Vagina (tissue), 2 donors: ENCODE measurements at places on chromosomes 4 and X.

- no peak for DNase-seq
Observed at GRCh38 chr4:103303011-103303410, 104.9 kb upstream of the CENPE start.

DNA sequence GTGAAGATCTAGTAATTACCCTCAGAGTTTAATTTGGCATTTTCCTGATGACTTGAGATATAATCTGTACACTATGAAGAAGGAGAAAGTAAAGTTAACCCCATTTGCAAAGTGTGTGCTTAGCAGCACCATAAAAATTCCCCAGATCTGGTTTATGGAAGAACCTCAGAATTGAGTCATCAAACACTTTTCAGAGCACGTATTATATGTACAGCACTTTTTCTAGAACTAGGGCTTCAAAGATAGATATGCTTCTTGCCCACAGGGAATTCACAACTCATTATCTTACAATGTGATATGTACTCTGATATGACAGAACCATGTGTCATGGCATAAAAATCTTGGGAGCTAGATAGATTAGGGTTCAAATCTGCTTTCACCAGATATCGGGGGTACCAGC is 150.9 kb downstream of the SLC10A7 start:
- DNase-seq: no peak

DNA sequence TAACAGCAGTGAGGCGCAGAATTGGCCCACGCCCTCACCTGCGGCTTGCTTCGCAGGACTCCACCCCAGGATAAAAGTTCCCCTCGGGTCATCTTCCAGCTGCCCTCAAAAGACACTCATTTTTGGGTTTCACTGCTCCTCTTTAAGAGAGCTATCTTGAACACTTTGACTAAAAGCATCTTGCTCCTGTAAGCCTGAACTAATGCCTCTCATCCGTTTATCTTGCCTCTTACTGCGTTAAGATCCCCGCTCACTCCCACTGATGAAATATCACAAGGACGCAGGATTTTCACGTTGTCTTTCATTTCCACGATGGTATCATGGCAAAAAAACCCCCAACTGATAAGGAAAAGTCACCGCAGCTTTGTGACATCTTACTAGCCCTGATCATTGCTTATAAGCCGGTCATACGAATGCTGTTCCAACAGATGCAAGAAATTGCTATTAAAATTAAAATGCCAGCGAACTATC is 591 bp upstream of the ACSL4 start:
- DNase-seq: no peak

DNA sequence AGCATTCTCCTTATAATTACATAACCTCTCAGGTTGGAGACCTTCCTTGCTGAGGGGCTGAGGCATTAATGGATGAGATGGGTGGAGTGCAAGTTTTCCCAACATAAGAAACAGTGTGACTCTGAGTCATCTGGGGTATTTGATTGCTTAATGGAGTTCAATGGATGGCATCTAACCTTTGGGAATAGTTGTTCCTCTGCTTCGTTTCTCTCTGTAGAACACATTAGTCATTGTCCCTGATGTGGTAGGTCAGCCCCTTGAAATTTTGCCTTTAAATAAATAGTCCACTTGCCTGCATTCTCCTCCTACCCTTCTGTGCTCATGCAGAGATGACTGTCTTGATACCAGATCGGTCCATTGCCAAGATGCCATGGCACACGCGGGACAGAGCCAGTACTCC is 38.6 kb downstream of the SLITRK2 start:
- DNase-seq: no peak

DNA sequence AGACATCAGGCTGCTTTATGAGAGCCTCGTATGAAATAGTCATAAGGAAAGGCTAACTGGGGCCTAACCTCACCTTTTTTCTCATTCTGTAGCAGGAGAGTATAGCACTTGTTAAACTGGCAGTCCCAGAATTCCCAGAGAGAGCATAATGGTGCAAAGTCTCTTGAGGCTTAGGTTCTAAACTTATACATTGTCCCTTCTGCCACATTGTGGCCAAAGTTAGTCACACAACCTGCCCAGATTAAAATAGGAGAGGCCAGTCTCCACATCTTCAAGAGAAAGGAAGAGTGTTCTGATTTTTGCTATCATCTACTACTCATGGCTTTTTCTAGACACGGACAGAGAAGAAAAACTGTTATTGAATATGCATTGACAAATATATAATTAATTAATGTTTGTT is 1588.9 kb upstream of the PCDH7 start:
- no peak for DNase-seq

- DNase-seq: no peak
Observed at GRCh38 chrX:110847334-110847733, 51.7 kb upstream of the CHRDL1 start.

DNA sequence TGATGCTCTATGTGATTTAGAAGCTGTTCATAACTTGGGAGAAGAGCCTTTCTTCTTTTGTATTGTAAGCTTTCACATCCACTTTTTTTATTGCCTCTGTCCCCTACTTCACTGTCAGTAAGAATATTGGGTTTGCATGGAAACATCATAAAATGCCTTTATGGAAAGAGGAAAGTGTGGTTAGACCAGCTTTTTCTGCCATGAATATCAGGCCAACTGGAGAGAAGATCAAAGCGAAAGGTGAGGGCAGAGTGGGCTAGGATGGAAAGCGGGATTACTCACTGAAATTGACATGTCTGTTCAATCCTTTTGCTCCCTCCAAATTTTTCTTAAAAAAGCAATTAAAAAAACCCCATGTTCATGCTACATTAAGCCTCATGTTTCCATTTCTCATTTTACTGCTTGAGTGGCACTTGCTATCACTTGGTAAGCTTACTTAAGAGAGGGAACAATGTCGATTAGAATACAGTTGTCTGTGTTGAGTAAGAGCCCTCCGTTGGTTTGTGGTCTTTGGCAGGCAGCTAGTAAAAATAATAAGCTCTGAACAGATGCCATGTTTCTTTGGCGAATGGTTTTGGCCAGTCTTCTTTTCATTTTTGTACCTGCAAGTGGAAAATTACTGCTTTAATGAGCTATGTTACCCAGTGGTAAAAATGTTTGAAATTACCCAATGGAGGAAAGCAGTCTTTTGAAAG is 35.9 kb downstream of the SUPT20HL1 start:
- no peak for DNase-seq

GRCh38 chr4:8495803-8496202 is 55.2 kb downstream of the TRMT44 start:
- no peak for DNase-seq

DNA sequence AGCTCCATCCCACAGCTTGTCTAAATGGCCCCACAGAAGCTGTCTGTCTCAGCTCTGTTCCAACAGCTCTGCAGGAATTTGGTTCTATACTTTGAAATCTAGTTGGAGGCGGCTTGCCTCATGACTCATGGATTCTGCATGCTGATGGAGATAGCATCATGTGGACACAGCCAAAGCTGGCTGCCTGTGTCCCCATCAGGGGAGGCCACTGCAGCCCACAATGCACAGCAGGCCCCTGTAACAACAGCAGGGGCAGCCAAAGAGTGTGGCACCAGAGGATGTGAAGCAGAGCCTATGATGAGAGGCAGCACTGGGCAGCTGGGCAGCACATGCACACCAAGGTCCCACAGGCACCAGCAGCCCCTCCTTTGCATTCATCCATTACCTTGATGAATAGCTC is 67.2 kb downstream of the DCAF12L1 start:
- no peak for DNase-seq
